ENCODE measurements at places on chromosomes 4 and X. TPM values are rescaled to one million over a fixed set of nuclear protein-coding genes. Genes with fewer than 3 reads are reported as not detected.

GRCh38 chrX:18971506-18971905 is 12.4 kb downstream of the PHKA2 start:
- H3K4me3 ChIP-seq = no peak overlapping the region
- H3K4me1 ChIP-seq = no peaks in the 10 kb centered on the region
- H3K27ac ChIP-seq = no peak overlapping the region
- H3K36me3 ChIP-seq = no peaks in the 10 kb centered on the region
- no peak for DNase-seq

- H3K4me3 ChIP-seq = no peak overlapping the region
- peaks cover 2% of the 10 kb centered on the region for H3K27me3 ChIP-seq
- DNase-seq = no peak
- no peaks in the 10 kb centered on the region for H3K4me1 ChIP-seq
- H3K36me3 ChIP-seq = no peaks in the 10 kb centered on the region
Measured at GRCh38 chr4:76550966-76551780, 116.1 kb downstream of the SHROOM3 start.

- no peak overlapping the region for H3K27ac ChIP-seq
- no peaks in the 10 kb centered on the region for H3K4me1 ChIP-seq
- no peaks in the 10 kb centered on the region for H3K36me3 ChIP-seq
- no peak overlapping the region for H3K4me3 ChIP-seq
- no peaks in the 10 kb centered on the region for H3K27me3 ChIP-seq
Measured at GRCh38 chr4:24234288-24234848, 344.5 kb upstream of the PPARGC1A start.

DNA sequence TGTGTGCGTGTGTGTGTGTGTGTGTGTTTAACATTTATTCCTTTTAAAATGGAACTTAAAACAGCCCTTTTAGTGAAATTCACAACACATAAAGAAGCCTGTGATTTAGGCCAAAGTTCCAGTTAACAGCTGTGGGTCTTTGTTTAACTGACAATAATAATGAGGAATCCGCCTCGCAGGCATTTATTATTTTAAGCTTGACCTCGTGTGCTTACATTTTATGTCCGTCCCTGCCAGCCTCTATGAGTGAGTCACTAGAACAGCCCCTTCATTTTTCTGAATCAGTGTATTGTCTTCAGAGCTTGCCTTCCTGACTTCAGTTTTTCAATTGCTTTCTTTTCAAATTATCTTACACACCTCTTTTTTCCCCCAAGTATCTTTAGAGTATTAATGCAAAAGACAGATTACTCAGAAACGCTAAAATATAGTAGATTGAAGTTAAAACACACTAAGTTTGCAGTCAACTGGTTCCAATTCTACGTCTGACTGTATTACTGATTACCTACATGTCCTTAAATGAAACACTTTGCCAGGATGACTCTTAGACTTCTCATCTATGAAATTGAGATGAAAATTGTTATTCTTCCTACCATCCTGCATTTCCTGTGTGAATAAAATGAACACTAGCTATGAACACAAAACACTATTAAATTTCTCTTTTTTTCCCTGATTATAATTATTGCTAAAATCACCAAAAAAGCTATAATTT is 319.6 kb upstream of the HS3ST1 start:
- no peak for DNase-seq
- peaks cover 2% of the 10 kb centered on the region for H3K27me3 ChIP-seq
- H3K4me3 ChIP-seq = no peak overlapping the region
- H3K36me3 ChIP-seq = no peaks in the 10 kb centered on the region
- no peaks in the 10 kb centered on the region for H3K4me1 ChIP-seq

GAGE2A gene
- not detected for total RNA-seq

DNA sequence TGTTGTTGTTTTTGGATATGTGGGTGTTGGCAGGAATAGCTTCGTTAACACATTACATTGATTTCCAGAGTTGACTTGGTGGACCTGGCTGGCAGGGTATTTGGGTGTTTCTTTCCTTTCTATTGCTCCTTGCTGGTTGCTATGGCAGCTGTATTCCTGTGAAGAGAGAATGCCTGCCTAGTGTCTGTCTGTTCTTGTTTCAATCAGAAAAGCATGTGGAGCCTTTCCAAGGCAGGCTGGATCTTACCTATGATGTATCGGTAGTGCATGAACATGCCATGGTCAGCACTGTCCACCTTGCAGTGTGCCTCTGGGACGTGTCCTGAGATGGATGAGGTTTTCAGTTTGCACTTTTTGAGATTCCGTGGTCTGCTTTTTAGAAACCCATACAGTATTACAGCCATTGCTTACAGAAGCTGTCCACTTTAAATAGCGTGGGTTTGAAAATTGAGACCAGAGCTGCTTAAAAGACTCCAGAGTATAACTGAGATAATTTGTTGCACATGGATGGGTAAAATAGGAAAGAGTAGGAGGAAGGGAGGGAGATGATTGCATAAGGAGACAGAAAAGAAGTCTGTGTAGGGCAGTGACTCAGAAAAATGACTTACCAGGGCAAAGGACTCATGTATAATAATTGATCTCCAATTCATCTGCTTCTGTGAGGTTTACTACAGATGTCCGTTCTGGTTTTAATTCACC is 20.0 kb upstream of the AADAT start:
- no peak overlapping the region for H3K27ac ChIP-seq
- H3K4me3 ChIP-seq = no peak overlapping the region
- peaks cover 8% of the 10 kb centered on the region for H3K27me3 ChIP-seq
- no peaks in the 10 kb centered on the region for H3K36me3 ChIP-seq
